ENCODE measurements at places on chromosomes 5 and 9. TPM values are rescaled to one million over a fixed set of nuclear protein-coding genes. Genes with fewer than 3 reads are reported as not detected.

TAF1L gene
- not detected for total RNA-seq

SLC2A8 gene
- 21.8 TPM for total RNA-seq

FGD3 gene
- 21.6 TPM for total RNA-seq

SIT1 gene
- 2.2 TPM for total RNA-seq

CDH10 gene
- total RNA-seq, result not detected

NKD2 gene
- total RNA-seq, result 64.4 TPM

DNA sequence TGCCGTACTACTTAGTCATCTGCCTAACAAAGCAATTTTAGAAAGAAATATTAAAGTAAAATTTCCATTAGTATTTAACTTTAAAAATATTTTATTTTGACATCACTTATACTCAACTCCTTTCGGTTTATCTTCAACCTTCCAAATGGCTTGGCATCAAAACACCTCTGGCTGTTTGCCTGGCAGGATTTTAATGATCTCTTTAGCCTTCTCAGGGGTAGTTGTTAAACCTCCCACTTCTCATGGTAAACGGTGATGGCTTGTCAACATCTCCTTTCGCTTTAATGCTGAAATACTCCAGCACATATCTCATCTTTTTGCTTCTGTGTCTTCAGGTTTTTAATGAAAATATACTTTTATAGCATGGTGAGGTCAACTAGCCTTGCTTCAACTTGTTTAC, 747.1 kb downstream of the CETN3 start:
- H3K4me3 ChIP-seq, result no peak overlapping the region
- no peak overlapping the region for H3K27ac ChIP-seq
- H3K4me1 ChIP-seq, result no peaks in the 10 kb centered on the region

DNA sequence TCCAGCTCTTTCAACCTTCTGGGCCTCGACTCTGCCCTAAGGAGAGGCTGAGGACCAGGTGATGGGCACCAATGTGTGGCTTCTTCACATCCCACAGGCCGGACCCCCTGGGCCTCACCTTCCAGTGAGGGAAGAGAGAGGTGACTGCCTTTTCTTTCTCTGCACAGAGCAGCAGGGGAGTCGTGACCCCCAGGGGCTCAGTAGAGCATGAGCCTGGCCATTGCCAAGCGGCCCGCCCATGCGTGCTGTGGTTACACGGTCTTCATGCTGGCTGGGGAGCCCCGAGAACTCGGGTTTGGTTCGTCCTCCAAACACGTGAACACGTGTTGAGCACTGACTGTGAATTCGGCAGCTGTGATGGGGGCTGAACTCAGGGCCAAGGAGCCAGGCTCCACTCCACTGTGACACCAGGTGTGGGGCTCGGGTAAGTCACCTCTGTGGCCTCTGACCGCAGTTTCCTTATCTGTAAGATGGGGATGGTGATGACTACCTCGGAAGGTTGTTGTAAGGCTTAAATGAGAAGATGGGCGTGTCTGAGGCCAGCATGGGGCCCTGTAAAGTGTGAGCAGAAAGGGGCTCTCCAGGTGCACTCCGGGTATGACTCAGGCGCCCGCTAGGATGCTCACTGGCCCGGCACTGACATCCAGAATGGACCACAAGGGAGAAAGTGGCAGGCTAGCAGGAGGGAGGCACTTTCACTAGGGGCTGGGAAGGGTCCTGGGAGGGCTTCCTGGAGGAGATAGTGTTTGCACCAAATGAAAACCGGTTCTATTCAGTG, 13.4 kb upstream of the GRHPR start:
- no peak for DNase-seq
- no peaks in the 10 kb centered on the region for H3K4me1 ChIP-seq
- H3K27me3 ChIP-seq, result no peaks in the 10 kb centered on the region
- no peak overlapping the region for H3K4me3 ChIP-seq
- no peaks in the 10 kb centered on the region for H3K36me3 ChIP-seq

DNA sequence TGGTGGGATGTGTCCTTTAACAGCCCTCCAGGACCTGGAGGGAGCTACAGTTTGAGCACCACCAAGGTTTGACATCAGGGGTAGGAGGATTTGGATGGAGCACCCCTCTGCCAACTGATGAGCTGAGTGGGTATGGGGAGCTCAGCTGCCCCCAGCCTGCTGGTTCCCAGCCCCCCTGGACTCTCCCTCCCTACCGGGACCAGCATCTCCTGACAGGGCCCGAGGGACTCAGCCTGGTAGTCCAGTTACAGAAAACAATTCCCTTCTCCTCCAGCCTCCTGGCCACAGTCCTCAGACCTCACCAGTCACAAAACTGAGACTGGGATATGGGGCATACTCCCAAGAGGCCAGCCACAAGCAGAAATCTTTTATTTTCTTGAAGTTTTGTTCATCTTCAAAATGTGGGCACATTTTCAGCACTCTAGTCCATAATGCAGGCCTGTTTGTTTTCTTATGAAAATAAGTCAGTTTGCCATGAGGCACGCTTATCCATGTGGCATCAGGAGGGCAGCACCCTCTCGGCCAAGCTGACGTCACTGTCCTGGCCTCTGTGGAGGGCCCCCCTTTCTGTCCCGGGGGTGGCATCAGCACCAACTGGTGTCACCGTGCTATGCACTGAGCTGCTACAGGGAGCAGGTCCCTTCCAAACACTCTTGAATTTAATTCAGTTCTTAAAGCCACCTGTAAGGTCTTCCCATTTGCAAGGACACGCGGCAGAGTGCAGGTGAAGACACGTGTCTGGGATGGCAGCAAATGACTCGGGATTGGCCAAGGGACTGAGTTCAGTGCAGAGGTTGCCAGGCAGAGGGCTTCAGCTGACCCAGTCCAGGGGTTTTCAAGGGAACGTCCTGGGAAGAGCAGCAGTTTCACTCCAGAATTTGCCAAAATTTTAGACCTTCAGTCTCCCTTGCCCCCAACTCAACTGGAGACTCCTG, 187.6 kb downstream of the GADD45G start:
- H3K36me3 ChIP-seq, result no peaks in the 10 kb centered on the region
- DNase-seq, result no peak

DNA sequence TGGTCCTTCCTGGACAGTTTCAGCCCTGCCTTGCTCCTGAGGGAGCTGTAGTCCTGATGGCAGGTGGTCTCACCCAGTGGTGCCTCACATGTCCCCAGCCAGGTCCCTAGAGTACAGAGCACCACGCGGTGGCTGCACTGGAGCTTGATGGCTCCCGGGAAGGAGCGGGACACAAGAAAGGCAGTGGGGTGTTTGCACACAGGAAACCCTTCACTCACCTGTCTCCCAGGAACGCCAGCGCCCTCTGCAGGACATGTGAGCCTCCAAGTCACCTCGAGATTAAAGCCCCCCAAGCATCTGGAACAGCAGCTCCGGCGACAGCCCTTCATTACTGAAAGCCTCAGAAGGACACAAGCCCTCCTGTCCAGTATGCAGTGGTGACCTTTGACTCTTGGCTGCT, 19.9 kb upstream of the TMEM250 start:
- H3K4me3 ChIP-seq, result no peak overlapping the region
- no peak for DNase-seq
- no peak overlapping the region for H3K27ac ChIP-seq
- H3K36me3 ChIP-seq, result no peaks in the 10 kb centered on the region

DNA sequence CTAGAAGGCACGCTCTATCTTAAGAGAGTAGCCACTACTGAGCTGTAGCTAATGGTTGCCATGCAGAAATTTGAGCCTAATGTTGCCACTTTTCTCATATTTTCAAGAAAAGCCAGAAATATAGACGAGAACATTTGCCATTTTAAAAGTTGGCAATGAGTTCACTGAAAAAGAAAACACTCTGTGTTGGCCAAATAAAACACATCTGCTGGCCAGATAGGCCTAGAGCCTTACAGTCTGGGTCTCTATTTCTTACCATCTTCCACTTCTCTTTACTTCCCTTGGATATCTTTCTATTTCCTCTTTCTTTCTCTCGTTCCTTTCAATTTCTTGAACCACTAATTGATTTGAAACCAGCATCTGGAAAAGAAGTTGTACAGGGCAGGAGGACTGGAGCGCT, 36.6 kb upstream of the VCAN start:
- no peak overlapping the region for H3K4me3 ChIP-seq
- H3K36me3 ChIP-seq, result no peaks in the 10 kb centered on the region
- DNase-seq, result no peak

DNA sequence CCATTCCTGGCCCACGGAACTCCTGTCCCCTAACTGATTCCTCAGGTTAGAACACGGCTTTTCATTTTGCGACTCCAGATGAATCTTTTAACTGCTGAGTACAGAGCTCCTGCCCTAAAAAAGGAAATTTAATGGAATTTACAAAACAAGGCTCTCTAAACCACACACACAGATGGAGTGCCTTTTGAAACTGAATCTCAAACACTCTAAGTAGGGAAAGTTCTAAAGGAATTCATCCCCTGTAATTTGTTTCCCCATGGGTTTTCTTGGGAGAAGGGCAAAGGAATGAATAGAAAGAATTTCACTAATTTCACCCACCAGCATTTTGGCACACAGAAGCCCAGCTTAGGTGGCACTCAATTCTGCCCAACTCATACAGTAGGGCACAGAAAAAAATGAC, 106.5 kb downstream of the THBS4 start:
- no peaks in the 10 kb centered on the region for H3K27me3 ChIP-seq
- H3K4me3 ChIP-seq, result no peak overlapping the region
- H3K36me3 ChIP-seq, result peaks cover 25% of the 10 kb centered on the region
- no peak for DNase-seq
- H3K4me1 ChIP-seq, result peaks cover 26% of the 10 kb centered on the region
- H3K27ac ChIP-seq, result peak overlapping the region; percentile 78

DNA sequence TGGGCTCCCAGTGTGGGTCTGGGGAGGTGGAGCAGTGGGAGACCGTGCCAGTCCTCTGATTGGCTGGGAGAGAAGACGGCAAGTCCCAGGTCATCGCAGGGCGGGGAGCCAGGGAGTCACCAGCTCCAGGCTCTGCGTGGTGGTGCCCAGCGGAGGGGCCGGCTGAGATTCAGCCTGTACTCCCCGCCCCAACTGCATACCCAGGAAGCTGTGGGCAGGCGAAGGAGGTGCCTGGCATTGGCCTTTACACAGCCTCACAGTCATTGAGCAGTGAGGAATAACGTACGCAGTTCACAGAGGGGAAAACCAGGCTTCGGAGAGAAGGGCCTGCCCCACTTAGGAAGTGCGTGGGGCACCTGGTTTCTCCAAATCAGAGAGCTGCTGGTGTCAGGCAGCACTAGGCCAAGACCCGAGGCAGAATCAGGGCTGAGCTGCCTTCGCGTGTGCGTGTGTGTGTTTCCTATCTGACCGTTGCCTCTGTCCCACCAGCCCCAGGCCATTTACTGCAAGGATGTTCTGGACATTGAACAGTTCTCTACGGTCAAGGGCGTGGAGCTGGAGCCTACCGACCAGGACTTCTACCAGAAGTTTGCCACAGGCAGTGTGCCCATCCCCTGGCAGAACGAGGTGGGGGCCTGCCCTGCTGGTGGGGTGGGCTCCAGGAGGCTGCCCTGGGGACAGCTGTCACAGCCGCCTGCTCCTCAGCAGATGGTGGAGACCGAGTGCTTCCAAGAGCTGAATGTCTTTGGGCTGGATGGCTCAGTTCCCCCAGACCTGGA, 6.2 kb upstream of the PRR7 start:
- H3K27me3 ChIP-seq, result no peaks in the 10 kb centered on the region
- no peak overlapping the region for H3K4me3 ChIP-seq
- peak; percentile 61 for DNase-seq
- H3K36me3 ChIP-seq, result peaks cover 48% of the 10 kb centered on the region
- H3K27ac ChIP-seq, result no peak overlapping the region

GRCh38 chr5:83844449-83845068, 123.9 kb upstream of the HAPLN1 start:
- H3K36me3 ChIP-seq, result no peaks in the 10 kb centered on the region
- H3K27ac ChIP-seq, result no peak overlapping the region
- no peaks in the 10 kb centered on the region for H3K27me3 ChIP-seq
- DNase-seq, result peak; percentile 65

DNA sequence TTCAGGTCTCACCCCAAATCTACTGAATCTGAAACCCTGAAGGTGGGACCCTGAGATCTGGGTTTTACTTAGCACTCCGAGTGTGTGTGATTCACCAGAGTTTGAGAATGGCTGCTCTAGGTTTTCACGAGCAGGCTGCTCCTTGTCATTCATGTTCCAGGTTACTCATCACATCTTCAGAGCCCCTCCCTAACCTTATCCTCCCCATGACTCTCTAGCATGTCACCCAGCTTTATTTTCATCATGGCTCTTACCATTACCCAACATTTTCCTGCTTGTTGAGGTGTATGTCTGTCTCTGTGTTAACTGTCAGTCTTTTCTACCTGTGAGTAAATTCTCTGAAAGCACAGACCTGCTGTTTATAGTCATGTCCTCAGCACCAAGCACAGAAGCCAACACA, 319.2 kb downstream of the NSG2 start:
- H3K27ac ChIP-seq, result no peak overlapping the region
- no peak for DNase-seq
- H3K36me3 ChIP-seq, result no peaks in the 10 kb centered on the region
- no peak overlapping the region for H3K4me3 ChIP-seq
- H3K4me1 ChIP-seq, result no peaks in the 10 kb centered on the region

DNA sequence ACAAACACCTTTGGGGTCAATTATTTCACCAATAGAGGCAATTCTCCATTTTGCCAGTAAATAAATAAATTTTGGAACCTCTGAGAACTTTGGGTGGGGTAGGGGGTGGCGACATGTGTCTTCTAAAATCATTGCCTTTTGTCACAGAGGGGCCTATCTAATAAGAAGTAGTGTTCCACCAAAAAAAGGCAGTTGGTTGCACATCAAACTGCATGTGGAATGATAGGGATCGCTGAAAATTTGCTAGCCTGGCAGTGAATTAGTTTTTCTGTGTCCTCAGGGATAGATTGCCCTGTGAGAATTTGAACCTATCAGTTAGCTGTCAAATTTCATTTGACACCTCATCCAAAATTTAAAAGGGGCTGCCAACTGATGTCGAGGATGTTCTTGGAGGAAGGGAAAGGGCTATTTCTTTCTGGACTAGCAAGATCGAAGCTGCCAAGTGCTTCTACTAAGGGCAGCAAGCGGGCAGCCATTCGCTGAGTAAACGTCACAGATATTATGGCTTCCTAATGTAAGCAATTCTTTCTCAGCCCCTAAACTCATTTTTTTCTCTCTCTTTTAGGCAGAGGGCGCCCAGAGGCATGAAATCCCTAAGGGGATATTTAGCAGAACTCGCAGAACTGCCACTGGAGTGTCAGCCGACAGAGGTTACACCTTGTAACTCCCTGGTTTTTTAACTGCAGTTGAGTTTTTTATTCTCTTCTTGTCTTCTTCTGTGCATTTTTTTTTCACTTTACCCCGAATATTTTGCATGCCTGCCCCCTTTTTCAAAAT, 2208.1 kb upstream of the WWC1 start:
- no peaks in the 10 kb centered on the region for H3K4me1 ChIP-seq
- no peaks in the 10 kb centered on the region for H3K36me3 ChIP-seq
- no peak overlapping the region for H3K27ac ChIP-seq
- no peaks in the 10 kb centered on the region for H3K27me3 ChIP-seq

DNA sequence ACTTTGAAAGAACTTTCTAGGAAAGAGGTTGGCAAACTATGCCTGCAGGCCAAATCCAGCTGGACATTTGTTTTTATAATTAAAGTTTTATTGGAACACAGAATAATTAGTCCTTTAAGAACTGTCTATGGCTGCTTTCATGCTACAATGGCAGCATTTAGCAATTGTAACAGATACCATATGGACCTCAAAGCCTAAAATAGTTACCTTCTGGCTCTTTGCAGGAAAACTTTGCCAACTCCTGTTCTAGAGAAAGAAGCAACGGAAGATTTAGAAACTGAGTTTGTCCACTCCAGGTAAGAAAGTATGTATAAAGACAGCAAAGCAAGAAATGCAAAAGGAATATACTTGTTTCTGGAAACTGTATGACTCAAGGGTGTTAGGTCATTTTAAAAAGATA, 281.7 kb upstream of the TRPM3 start:
- no peak for DNase-seq
- H3K27ac ChIP-seq, result no peak overlapping the region
- H3K4me1 ChIP-seq, result no peaks in the 10 kb centered on the region
- H3K27me3 ChIP-seq, result no peaks in the 10 kb centered on the region
- H3K36me3 ChIP-seq, result no peaks in the 10 kb centered on the region

Measured in upper lobe of right lung (tissue), 1 donor.